Nucleus accumbens (tissue), 56 donors: ENCODE measurements at places on chromosomes 6 and 20.

- no peak for DNase-seq
These were observed 36.5 kb downstream of the TAB2 start for GRCh38 chr6:149354009-149354408.

DNA sequence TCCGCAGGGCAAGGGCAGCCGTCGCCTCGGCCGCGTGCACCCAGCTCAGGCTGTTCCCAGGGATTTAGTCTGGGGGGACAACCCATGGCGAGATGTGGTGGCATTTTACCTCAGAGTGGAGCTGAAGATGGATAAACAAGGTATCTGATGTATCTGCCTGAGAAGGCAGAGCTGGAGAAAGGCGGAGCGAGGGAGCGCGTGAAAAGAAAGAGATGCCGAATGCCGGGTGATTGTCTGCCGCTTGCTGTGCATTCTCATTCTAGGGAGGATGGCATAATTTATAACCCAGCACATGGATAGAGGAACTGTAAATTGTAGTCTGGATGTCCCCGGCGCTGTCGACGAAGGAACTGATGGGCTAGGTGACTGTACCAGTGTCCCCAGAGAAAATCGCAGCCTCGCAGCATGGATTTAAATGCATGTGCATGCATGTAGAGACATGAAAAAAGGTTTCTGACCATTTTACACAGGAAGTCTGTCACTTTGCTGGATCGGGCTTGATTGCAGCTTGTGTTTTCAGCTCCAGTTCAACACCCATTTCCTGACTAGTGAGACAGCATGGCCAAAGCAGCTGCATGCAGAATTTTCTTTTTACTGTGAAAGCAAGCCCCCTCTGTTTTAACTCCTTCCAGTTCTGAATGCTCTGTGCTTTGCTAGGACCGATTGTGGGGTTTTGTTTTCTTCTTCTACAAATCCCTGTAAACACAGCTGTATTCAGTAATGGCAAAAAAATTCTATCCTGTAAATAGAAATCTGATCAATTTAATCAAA lies 149.7 kb downstream of the PRL start:
- peak; percentile 57 for DNase-seq

DNA sequence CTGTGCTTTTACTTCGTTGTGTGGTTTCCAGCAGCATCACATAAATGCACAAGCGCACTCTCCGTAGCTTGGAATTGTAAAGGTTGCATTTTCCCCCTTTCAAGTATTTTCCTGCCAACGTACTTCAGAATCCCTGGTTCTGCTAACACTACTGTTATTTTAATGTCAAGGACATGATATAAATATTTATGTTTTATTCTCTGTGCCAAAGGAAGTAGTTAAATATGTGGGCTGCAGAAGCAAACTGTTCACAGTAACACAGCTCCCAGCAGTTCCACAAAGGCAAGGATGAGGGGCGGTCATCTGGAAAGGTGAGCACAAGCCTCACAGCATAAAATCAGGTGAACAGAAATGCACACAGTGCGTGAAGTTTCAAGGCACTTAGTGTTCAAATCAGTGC lies 85.3 kb upstream of the PDE10A start:
- no peak for DNase-seq

GRCh38 chr6:5838656-5839396 lies 167.9 kb downstream of the NRN1 start:
- DNase-seq = no peak

- no peak for DNase-seq
These were observed 6.2 kb downstream of the CPXM1 start for GRCh38 chr20:2794202-2794748.

GRCh38 chr20:57047281-57048026 lies 219.0 kb downstream of the BMP7 start:
- no peak for DNase-seq

DNA sequence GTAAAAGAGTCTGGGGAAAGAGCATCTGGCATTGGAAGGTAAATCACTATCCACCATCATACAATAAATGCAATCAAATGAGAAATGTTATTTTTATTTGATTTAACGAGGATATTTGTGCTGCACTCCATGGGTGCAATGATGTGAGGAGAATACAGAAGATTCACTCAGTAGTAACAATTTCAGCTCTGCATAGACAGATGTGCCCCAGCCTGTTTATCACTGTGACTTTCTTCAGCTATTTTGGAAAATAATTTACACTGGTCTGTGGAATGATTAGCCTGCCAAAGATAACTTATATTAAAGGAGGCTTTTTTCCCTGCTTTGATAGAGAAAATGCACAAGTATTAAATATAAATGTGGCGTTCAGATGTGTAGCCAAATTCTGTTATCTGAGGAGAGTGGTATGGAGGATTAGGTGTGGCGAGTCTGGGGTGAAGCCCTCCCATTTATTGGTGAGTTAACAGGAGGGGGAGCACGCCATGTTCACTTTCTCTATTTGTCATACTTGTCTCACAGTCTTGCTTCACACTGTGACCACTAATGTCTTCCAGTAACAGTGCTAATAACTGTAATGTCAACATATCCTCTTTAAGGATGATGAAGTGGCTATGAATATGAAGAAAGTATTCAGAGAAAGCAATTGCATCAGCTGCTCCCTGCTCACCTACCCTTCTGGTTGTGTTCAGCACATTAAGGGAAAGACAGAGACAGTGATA lies 645.6 kb downstream of the MMUT start:
- no peak for DNase-seq

DNA sequence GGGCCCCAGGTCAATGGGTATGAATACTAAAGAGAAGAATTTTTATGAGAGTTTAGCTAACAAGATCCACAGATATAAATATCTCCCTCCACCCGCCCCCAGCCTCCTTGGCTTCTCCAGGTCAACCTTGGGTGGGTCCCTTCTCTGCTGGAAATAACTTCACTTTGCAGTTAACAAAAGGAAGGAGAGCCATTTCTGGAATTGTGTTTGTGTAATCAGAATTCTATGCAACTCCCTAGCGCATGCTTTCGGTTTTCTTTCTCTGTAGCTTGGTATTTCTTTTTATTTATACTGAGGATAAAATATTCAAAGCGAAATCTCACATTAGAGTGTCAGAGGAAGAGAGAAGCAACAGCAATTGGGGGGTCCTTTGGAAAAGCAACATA lies 27.1 kb downstream of the RIPOR2 start:
- DNase-seq = no peak

DNA sequence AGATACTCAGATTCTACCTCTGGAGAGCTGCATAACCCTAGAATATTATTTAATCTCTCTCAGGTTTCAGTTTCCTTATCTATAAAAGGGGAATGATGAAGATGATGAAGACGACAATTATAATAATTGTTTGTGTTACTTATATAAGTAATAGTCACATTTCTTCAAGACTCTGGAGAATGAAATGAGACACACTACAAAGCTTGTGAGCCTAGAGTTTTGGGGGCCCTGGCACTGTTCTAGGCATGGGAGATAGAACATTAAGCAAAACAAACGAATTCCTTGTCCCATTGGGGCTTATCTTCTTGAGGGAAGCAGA lies 5.4 kb upstream of the ZNF217 start:
- no peak for DNase-seq

- no peak for DNase-seq
These were observed 43.9 kb downstream of the OR2B2 start for GRCh38 chr6:27868311-27868710.

GRCh38 chr6:143675946-143676345 lies 1.8 kb upstream of the PHACTR2 start:
- DNase-seq = no peak

- no peak for DNase-seq
These were observed 105.8 kb upstream of the ADGRF1 start for GRCh38 chr6:47147836-47148344.

GRCh38 chr6:7390226-7390878 lies 744 bp downstream of the RIOK1 start:
- no peak for DNase-seq

DNA sequence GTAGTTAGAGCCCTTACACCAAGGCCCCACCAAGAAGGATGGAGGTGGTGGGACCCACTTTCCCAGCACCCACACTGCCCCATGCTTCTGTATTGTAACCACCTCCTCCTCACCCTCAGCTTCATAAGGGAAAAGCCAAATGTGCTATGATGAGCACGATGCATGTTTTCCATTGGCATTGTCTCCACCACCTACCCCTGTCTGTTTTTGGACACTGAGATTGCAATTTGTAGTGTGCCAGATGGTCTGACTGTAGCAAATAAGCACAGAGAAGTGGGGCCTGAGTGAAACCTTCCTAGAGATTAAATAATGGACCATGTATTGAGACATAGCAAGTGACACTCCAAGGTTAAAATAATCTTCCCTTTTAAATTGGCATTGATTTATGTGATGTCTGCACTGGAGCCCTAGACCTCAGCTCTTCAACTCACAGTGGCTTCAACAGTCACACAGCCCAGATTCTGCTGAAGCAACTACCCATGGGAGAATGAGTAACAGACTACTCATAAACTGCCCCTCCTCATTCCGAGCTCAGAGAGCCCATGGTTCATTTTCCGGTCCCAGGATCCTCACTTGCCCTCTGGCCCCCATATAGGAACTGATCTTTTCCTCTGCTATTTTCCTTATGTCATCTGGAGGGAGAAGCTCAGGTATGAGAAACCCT lies 177.9 kb downstream of the COL9A1 start:
- no peak for DNase-seq

DNA sequence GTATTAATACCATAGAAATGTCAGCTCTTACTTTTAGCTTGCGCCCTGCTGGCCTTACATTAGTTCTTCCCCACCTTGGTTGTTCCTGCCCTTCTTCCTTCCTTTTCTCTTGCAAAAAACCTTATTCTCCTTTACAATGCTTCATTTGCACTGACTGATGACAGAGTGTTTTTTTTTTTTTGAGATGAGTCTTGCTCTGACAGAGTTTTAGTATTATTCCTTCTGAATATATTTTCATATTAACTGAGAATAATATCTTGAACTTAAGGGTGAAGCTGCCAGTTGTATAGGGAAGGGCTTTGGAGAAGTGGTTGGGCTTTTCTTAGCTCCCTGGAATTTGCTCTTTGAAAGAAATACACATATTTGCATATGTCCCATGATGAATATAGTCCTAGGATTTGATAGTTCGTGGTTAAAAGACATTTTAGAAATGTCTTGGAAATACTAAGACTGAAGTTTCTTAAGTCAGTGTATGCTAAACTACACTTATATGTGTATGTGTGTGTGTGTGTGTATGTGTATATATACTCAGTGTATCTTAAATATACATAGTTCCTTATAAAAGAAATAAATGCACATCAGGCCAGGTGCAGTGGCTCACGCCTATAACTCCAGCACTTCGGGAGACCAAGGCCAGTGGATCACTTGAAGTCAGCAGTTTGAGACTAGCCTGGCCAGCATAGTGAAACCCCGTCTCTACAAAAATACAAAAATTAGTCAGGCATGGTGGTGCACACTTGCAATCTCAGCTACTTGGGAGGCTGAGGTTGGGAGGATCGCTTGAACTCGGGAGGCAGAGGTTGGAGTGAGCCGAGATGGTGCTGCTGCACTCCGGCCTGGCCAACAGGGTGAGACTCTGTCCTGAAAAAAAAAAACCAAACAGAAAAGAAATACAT lies 216.1 kb upstream of the MYLIP start:
- DNase-seq = no peak

- no peak for DNase-seq
These were observed 184.9 kb upstream of the TSHZ2 start for GRCh38 chr20:52787216-52787615.

- no peak for DNase-seq
These were observed 59.2 kb upstream of the CEP85L start for GRCh38 chr6:118710616-118711015.

DNA sequence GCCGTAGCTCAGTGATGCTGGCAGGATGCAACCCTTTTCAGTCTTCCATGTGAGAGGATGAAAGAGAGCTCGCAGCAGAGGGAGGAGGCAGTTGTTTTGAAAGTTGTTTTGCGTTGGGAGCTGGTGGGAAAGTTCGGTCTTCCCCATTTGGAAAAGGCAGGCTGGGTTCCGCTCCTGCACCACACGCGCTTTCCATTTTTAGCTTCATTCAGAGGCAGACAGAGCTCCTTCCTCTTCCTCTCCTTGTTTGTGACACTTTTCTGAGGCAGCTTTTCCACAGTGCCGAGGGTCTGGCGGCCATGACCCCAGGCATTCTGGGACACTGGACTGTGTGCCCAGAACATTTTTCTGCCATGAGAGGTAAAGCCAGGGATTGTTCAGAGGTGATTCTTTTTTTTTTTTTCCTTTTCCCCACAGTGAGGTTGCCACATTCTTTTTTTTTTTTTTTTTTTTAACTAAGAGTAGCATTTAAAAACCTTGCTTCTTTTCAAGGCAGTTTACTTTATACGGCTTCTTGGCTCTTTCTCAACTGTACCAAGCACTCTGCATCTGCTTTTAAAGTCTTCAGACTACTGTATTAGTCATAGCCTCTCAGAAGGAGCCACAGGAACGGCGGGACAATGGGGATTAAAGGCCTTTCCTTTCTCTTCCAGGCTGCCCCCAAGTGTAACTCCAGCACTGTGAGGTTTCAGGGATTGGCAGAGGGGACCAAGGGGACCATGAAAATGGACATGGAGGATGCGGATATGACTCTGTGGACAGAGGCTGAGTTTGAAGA lies 1.6 kb downstream of the PRDM1 start:
- DNase-seq = no peak

DNA sequence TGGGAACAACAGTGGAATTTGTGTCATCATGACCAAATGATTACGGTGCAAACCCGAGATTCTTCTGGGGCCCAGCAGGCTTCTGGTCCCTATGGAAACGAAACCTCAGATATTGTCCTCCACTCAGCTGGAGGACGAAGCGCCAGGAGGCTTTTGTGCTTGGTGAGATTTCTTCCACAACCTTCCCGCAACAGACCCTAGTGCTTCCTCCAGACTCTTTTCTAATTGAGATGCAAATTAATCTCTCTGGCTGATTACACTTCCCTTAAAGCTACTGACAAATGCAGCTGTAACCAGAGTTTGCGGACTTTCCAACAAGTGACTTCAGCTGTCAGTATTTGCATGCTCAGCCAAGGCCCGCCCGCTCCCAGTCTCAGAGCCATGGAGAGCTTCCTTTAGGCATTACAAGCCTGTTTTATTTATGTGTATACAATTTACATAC lies 96.0 kb downstream of the INSM1 start:
- peak; percentile 45 for DNase-seq

DNA sequence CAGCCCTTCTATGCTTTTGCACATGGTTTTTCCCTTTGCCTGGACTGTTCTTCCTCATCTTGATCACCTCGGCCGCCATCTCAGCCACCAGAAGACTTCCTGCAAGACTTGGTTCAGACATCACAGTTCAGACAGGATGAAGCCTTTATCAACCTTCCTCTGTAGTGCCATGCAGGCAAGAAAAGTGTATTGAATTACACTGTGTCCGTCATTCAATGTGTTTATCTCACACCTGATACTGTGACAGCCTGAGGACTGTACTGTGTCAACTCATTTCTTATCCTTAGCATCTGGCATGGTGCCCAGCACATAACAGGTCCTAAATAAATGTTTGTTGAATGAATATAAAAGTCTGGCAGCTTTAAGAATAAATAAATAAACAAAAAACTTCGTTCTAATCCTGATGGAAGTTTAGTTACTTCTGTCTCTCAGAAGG lies 133.3 kb upstream of the MAN1A1 start:
- no peak for DNase-seq

- DNase-seq = no peak
These were observed 328 bp downstream of the RRBP1 start for GRCh38 chr20:17681726-17682102.

- no peak for DNase-seq
These were observed 85.4 kb downstream of the KLHL32 start for GRCh38 chr6:97009781-97010492.

- DNase-seq = no peak
These were observed 5.8 kb downstream of the HMGA1 start for GRCh38 chr6:34242252-34243130.
